ENCODE measurements at places on chromosomes 4 and X.

DNA sequence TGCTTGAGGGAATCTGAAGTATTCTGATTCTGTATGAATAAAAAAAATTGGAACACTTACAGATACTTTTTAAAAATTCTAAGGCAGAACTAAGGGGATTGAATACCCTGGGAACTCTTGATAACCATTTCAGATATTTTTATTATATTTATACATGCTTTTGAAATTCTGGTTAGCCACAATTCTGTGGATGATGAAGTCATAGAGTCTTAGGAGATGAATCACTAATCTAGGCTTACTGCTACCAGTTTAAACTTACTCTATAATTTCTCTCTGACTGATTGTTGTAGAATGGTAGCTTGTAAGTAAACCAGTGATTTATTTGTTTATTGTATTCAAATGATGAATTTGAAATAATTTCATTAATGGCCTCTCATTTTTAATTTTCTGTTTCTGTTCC lies 11.4 kb upstream of the SLAIN2 start:
- DNase-seq: peak; percentile 93

- no peak for DNase-seq
Measured at GRCh38 chr4:80927420-80927819, 103.1 kb upstream of the BMP3 start.

DNA sequence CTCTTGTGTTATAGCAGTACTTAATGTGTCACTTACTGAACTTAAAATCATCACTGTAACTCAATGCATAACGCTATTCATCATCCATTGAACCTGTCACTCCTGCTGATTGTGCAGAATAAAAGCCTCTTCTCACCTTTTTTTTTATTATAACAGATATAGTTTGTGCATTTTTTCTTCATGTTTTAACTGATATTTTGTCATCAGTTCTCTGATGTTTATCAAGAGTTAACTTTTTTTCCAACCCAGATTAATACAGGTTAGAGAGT lies 100.4 kb downstream of the SLIT2 start:
- no peak for DNase-seq

- peak; percentile 13 for DNase-seq
Measured at GRCh38 chr4:4480685-4481398, 61.0 kb downstream of the STX18 start.

DNA sequence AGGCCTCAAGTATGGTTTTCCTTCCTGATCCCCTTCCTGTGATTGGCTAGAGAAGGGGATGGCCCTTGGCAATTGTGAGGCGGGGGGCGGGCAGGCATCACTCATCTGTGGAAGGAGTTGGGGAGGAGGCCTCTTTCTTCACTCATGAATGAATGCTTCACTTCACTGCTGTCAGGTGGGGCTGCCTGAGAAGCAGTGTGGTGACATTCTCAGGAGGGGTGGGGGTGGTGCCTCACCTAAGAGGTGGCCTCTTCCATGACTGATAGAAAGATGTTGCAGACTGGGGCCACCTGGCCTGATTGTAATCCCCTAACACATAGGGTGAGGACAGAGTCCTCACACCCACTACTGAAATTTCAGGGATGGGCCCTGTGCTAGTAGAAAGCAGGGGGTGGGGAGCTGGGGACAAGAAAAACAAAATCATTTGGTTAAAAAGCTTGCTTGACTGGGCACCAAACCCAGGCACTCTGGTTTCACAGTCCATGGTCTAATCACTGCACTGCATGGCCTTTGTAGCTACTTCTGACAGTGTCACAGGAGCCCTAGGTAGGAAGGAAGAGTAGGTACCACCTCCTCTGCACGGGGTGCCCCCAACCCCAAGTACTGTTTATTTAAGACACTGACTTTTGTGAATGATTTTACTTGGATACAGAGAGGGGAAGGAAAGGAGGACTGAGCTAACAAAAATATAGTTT lies 5.6 kb upstream of the HOPX start:
- DNase-seq: no peak

GRCh38 chr4:113987382-113987941 lies 8.0 kb upstream of the ARSJ start:
- DNase-seq: no peak

DNA sequence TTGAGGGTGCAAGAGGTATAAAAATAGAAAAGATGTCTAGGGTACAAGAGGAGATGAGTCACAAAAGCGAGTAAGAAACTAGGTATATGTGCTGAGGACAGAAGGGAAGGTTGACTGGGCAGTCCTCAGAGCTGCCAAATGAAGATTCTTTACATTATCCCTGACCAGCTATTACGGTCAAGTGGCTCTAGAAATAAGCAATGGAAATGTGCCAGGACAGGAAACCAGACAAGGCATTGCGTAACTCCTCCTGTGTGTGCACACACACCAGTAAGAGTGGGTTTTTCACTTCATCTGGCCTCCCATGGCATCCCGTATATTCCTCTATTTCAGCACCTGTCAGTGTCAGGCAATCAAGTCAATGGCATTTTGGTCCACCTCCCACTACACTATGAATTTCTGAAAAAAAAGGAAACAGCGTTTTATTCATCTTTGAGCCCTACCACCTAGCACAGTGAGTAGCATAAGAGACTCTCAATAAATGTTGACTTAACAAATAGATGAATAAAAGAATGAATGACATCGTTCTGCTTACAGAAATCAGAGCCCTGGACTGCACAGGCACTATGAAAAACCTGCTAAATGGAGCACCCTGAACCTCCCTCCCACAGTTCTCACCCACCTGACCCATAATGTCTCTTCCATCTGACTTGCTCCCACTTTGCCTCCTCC lies 62.6 kb upstream of the KLF3 start:
- peak; percentile 54 for DNase-seq

- DNase-seq: no peak
Measured at GRCh38 chrX:6120329-6120728, 108.3 kb downstream of the NLGN4X start.

GRCh38 chrX:9907645-9908387 lies 59.3 kb upstream of the CLDN34 start:
- peak; percentile 75 for DNase-seq

- peak; percentile 68 for DNase-seq
Measured at GRCh38 chrX:46255046-46255445, 290.2 kb downstream of the ZNF674 start.

DNA sequence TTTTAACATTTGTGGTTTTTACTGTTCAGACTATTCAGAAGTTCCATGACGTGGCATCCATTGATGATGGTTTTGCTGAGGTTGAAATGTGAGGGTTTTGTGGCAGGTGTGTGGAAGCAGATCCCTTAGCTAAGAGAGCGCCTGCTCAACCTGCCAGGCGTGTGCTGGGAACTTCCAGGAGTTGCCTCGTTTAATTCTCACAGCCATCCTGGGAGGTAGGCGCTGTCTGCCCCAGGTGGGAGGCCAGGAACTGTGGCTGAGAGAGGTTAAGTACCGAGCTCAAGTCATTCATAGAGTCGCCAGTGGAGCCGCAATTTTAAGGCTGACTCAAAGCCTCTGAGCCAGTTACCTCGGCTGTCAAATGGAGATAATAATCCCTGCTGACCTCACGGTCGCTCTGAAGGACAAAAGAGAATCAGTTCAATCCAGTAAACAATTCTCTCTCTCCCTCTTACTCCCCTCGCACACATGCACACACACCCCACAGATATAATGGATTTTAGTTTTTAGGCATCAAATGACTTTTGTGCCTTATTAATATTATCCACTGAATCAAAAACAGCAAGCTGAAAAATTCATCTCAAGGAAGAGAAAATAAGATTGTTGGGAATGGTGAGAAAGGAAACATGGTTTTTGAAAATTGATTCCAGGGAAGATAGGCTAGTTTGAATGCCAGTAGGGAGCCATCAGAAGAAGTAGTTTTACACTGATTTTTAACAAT lies 171.3 kb downstream of the PTTG2 start:
- DNase-seq: peak; percentile 27

GRCh38 chr4:177945268-177945667 lies 503.0 kb upstream of the AGA start:
- DNase-seq: no peak

GRCh38 chr4:8322794-8323704 lies 53.5 kb downstream of the HTRA3 start:
- DNase-seq: no peak

GRCh38 chr4:66805582-66805981 lies 739.7 kb downstream of the CENPC start:
- DNase-seq: no peak

DNA sequence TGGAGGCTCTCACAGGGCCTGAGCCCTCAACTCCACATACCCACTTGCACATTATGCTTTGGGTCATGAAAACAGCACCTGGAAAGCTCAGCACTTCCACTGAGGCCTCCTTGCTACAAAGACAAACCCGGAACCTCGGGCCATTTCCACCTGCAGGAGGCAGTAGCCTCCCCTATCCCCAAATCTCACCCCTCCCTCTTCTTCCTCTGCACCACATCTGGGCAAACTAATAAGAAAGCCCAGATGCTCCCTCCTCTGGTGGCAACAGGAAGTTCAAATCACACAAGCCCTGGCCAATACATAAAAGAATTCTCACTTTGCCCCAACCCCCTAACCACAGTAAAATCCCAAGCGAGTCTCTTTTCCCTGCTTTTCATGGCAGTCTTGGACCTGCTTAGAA lies 136.4 kb downstream of the MAPK10 start:
- DNase-seq: peak; percentile 55

Data from fibroblast of skin of right biceps (primary cell).